ENCODE measurements at places on chromosomes 13 and 19.

DNA sequence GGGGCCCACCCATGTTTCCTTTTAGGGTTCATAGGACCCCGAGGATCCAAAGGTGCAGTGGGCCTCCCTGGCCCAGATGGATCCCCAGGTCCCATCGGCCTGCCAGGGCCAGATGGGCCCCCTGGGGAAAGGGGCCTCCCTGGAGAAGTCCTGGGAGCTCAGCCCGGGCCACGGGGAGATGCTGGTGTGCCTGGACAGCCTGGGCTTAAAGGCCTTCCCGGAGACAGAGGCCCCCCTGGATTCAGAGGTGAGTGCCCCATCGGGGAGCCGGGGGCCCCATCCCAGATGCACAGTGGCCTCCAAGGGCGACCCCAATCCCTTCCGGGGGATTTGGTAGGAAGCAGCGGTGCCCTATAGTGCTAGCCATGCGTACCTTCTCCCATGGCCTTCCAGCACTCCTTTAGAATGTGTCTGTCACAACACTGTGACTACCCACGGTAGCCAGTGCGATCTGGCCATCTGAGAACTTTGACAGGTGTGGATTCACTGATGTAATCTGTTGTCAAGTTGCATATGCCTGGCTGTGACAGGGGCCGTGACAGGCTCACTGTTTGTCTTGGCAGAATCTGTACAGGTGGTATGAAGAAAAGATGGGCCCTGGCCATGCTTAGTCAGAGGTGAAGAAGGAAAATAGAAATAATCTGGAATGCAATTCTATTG, 88.5 kb downstream of the RAB20 start:
- DNase-seq: no peak

DNA sequence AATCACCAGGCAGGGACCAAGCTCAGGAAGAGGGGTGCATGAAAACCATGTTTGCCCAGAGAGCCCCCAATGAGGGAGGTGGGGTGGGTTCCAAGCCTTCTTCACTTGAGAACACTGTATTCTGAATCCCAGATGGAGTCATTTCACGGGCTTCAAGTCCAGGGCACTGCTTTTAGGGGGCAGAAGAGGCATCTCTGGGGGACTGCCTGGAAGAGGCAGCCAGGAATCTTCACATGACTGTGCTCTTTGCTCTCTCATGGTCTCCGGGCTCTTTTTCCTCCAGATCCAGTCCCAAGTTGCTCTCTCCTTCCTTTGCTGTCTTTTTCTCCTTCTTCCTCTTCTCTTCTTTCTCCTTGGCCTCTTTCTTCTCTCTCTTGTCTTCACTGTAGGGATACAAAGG, 5.7 kb downstream of the SMIM24 start:
- no peak for DNase-seq

- DNase-seq: no peak
Observed at GRCh38 chr19:18939922-18940768, 872 bp downstream of the HOMER3 start.

- DNase-seq: no peak
Observed at GRCh38 chr19:39032063-39032918, at the start of gene FBXO27. Gene FBXO27, minus strand, starts transcription at chr19:39032549. Its CDS starts 322 bp downstream, at chr19:39032227.

DNA sequence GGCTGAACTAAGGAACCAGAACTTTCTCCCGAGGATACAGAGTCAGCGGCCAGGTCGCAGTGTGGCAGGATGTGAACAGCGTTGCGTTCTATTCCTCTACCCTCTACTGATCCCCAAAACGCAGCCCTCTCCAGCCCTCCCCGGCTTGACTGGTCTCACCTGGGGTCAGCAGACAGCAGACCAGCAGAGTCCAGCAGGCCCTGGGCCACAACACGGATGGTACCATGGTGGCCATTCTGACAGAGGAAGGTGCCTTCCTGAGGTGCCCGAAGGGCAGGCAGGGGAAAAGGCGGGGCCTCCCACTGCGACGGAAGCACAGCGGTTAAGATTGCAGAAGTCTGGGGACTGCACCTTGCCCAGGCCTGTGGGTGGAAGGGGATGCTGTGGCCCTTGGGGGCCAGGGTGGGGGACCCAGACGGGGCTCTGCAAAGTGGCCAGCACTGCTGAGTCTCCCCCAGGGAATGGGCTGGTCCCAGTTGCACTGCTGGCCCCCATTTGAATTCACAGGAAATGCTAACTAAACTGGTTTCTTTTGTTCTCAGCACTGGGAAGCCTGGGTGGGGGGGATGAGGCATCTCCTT, at the start of gene ICAM3:
Gene ICAM3 (minus strand): TSS at position 245 of the 581 bp plus-strand sequence. CDS start 10 bp downstream, at position 235.
- no peak for DNase-seq

GRCh38 chr13:27120811-27121210, 50.8 kb downstream of the USP12 start:
- DNase-seq: no peak

DNA sequence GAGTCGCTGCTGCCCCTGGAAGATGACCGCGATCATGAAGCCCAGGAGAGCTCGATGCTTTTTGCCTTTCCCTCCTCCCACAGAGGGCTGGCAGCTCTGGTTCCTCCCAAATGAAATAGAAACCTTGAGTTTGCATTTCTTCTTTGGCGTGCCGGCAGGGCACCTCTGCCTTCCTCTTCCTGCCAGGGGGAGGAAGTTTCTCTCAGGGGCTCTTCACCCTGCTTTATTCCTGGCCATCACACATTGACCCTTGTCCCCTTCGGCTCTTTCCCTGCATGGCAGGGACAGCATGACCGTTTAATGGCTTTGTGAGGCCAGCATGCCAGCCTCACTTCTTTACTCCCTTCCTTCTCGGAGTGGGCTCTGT, 47.9 kb downstream of the ACTN4 start:
- no peak for DNase-seq

DNA sequence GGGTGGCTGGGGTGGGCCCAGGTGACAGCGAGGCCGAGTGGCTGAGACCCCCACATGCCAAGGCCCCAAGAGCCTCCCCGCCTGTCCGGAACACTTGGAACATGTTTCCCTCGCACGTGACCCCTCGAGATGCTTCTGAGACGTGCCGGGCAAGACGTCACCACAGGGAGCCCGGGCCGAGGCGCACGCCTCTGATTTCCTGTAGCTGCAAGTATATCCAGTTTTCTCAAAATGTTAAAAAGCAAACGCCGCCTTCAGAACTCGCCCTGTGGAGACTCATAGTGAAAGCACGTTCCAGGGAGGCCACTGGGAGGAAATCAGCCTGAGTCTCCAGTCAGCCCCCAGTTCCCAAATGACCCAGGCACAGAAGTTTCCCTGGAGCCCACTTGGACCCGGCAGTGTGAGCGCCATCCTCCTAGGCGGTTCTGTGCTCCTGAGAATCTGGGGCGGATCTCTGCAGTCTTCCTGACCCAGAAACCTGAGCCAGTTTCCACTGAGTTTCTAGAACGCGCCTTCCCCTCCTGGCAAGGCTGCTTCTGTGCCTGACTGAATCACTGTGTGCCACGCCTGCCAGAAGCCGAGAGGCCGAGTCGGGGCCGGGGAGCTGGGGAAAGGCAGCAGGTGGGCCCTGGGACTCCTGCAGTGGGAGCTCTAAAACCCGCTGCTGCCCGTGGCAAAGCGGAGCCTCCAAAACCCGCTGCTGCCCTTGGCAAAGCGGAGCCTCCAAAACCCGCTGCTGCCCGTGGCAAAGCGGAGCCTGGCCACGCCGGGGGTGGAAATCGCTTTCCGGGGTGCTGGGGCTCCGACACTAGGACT, 179.3 kb downstream of the KDM4B start:
- no peak for DNase-seq

DNA sequence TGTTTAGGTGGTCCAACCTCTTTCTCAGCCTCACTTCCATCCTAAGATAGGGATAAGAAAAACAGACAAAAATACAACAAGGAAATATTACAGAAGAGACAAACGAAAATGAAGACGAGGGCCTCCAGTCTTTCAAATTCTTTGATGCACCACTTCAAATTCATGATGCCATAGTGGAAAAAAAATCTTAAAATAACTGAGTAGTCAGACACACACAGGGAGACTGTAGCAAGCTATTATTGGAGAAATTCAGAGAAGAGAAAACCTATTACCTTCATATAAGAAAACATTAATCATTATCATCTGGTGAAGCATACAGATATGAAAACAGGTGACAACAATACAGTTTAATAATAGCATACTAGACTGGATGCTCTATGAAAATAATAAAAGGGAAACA, 548.2 kb downstream of the KCTD12 start:
- no peak for DNase-seq

DNA sequence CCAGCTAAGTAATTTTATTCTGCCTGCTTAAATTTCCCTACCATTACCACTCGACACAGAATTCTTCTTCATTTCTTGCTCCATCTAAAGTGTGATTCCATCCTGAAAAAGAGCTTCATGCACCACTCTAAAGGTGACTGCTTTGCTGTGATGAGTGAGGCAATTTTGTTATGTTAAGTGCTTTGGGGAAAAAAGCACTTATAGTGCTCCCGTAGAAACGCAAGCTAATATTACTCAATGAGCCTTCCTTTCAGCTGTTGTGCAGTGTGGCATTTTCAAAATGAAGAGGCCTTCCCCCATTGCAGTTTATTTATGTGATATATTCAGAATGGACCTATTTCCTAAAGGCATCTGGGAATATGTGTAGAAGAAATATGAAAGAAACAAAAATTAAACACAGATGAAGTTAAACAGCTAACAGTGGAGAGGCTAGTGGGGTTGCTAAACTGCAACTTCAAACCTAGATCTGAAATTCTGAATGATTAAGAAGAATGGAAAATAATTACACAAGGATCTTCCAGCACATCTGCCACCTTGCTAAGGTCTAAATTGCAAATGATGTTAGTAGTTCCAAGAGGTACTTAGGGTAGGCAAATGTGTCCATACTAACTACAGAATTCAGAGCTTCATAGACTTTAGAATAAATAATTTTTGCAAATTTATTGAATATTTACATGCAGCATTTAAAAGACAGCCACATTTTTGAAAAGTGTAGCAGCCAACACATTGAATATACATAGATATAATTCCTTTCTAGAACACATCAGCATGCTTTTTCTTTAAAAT, 211.7 kb downstream of the DCT start:
- DNase-seq: no peak

GRCh38 chr13:65719831-65720230, 1510.3 kb downstream of the PCDH9 start:
- DNase-seq: no peak

GRCh38 chr13:24684600-24684998, 4.4 kb downstream of the ATP12A start:
- no peak for DNase-seq

GRCh38 chr19:35117116-35117515, 1.5 kb downstream of the FXYD3 start:
- DNase-seq: no peak

- DNase-seq: no peak
Observed at GRCh38 chr13:27353708-27354107, 70.7 kb upstream of the GTF3A start.

GRCh38 chr13:110067355-110068175, 239.4 kb downstream of the COL4A1 start:
- no peak for DNase-seq

Data from esophagus squamous epithelium (tissue), 5 donors.